ENCODE measurements at places on chromosomes 7 and 10.

DNA sequence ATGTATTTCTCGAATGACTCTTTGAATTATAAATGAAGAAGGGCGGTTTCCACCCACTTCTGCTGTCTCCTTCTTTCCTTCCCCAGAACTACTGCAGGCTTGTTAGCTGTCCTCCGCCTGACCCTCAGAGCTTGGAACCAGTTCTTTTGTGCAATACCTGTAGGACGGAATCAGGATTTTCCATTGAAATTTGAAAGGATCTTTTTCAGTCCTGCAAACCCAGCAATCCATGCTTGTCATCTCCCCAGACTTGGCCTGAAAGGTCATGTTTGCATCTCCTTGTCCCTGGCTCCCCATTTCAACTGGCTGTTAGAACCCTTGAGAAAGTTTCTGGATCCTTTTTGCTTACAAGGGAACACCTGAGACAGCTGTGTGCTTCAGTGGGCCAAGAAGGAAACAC, 47.5 kb downstream of the PLCE1 start:
- no peak for DNase-seq

GRCh38 chr7:134016223-134016941, 110.8 kb upstream of the LRGUK start:
- peak; percentile 25 for DNase-seq

DNA sequence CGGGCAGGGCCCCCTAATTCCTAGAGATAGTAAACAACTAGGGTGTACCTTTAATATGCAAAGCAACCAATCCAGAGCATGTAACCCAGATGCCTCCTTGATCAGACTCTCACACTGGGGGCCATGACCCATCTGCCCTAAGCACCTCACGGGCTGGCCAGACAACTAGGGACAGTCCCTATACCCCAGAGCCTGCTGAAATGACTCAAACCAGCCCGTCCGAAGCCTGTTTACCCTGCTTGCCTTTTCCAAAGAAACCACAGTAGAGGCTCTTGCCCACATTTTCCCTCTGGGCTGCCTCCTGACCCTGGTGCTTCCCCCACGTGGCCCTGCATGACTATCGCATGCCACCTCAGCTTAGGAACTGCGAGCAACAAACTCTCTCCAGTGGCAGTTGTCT, 46.2 kb downstream of the RGS10 start:
- DNase-seq: no peak

DNA sequence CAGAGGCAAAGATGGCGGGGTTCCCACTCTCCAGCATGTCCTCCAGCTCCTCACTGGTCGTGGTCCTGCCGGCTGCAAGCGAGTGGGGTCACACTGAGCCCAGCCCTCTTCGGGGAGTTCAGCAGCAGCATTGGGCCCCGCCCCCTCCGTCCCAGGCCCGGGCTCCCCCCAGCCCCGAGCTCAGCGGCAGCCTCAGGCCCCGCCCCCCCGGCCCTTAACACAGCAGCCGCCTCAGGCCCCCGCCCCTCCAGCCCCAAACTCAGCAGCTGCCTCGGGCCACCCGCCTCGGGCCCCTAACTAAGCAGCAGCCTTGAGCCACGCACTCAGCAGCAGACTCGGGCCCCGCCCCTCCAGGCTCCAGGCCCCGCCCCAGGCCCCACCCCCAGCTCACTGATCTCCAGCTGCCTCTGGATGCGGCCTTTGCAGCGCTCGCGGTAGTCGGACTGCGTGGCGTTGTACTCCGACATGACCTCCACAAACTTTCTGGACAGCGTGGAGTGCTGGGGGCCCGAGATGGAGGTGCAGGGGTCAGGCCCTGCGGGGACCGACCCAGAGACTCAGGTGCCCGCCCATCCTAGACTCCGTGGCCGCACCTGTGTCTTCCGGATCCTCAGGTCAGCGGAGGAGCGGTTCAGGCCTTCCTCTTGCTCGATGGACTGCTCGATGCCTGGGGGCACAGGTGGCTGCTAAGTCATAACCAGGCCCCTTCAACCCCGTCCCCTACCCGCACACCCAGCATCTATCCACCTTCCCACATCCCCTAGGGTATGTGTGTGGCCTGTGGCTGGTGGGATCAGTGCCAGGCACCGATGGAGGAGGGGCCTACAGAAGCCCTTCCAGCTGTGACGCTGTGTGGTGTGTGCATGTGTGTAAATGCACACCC, 15.5 kb downstream of the STX1A start:
- no peak for DNase-seq
